HTR-8/SVneo (cell line): ENCODE measurements at places on chromosomes 11 and 22.

DNA sequence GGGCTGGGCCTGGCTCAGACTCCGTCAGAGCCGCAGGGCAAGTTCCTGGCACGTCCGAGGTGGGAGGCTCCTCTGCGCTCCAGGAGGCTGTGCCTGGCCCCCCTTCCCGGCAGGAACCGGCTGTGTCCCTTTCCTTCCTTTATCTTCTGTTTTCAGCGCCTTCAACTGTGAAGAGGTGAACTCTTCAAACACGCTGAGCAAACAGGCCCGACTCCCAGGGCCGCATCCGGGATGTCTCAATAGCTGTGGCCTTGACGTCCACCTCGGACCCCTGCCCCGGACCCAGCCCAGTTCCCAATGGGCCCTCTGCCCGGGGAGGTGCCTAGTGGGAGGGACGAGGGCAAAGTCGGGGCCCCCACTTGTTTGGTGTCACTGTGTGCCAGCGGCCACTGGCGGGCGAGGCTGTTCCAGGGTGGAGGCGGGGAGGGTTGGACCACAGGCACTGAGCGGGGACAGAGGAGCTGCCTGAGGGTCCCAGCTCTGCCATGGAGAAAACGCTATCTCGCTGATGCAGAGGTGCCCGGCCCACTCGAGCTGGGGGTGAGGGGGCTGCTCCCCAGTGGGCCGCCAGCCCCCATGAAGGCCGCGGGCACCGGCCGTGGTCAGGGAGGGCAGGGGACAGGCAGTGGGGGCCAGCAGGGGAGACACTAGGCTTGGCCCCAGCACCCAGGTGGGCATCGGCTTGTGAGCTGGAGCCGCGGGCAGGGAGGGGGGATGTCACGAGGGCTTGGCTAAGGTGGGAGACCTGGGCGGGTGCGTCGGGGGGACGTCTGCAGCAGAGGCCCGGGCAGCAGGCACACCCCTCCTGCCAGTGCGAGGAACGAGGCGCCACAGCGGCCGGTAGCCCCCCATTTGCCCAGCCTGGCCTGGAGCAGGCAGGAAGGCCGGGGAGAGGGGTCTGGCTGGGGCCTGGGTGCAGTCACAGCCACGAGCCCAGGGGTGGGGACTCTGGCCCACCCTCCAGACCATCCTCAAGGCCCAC lies 2.7 kb upstream of the MUC5B start:
- DNase-seq, result no peak

DNA sequence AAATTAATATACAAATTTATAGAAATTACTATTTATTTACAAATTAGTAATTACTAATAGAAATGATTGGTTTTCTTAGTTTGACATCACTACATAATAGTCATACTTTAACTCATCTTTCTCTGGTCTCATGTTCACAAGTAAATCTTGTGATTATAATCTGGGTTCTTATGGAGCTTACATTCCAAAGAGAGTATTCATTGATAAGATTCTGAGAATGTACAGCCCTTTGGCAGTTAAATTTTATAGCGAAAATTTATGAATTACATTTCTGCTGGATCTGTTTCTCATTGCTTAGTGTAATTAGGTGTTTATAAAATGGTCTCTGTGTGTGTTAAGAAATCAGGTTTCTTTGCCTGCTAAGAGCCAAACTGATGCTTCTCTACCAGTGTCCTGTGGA lies 175.2 kb downstream of the TMEM135 start:
- DNase-seq, result peak; percentile 13

DNA sequence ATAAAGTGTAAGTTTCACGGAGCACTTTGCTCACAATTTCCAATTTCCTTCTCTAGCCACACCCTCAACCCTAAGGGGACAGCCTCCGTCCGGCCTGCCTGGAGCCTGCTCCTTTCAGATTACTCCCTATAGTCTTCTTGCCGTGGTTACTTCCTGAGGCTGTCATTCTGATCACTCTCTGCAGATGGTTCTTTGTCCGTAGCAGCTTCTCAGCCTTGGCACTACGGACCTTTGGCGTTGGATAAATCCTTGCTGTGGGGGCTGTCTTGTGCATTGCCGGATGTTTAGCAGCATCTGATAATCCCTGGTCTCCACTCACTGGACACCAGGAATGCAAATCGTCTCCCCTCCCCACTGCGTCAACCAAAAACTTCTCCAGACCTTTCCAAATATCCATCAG lies 447.5 kb upstream of the KIRREL3 start:
- no peak for DNase-seq

- no peak for DNase-seq
These were observed 334.8 kb downstream of the GUCY1A2 start for GRCh38 chr11:106683435-106683834.

GRCh38 chr11:111001081-111001430 lies 244.5 kb upstream of the POU2AF2 start:
- no peak for DNase-seq

GRCh38 chr11:772429-773390 lies 4.6 kb downstream of the GATD1 start:
- no peak for DNase-seq

GRCh38 chr11:71370020-71370747 lies 78.0 kb downstream of the DHCR7 start:
- DNase-seq, result no peak

DNA sequence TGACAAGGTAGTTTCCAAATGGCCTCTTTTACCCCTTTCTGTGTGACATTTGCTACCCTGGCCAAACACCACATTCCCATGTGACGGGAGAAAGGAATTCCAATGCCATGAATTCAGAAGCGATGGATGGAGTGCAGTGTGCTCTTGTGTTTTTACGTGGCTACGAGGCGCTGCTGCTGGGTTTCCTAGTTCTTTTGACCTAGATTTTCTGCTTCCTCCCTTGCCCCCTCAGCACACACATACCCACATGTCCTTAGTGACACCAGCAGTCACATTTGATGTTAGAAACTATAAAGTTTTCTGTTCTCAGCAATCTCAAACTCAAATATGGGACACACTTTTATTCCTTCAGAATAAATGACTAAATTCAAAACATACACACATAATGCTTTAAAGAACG lies 7.8 kb upstream of the TMA7B start:
- no peak for DNase-seq

DNA sequence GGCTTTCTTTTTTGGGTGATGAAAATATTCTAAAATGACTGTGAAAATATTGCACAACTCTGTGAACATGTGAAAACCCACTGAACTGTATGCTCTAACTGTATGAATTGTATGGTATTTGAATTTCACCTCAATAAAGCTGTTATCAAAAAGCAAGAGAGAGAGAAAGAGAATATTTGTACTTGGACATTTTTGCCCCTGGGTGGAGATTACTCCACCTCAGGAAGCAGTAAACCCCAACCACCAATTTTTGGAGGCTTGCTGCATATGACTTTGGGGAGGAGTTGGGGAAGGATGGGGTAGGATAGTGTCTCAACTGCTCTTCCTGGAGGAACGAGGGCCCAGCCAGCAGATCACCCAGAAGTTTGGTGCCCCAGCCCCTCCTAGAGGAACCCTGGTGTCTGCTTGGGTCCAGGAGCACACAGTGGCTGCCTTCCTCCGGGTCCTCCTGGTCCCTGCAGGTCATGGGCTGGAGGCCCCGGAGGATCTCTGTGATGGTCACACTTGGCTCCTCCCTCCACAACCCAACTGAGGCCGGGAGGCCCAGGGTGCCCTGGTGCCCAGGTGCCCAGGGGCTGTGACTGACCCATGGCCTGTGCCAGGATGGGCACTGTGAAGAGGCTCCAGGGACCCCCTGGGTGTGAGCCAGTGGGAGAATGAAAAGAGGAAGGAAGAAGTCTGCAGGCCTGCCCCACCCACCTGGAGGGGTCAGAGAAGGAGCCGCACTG lies 15.3 kb upstream of the PICK1 start:
- DNase-seq, result no peak

DNA sequence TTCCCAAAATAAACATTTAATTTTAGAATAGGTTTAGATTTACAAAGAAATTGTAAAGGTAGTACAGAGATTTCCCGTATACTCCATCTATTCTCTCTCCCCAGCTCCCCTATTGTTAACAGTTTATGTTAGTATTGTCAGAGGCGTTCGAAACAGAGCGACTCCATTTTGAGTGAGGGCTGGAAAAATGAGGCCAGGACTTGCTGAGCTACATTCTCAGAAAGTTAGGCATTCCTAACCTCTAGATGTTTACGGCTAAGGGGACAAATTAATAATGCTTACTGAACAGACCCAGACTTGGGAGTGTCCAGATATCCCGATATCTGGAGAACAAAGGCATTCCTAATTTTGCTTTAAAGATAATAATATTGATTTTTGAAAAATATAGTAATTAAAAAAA lies 12.4 kb upstream of the NUP160 start:
- DNase-seq, result no peak

DNA sequence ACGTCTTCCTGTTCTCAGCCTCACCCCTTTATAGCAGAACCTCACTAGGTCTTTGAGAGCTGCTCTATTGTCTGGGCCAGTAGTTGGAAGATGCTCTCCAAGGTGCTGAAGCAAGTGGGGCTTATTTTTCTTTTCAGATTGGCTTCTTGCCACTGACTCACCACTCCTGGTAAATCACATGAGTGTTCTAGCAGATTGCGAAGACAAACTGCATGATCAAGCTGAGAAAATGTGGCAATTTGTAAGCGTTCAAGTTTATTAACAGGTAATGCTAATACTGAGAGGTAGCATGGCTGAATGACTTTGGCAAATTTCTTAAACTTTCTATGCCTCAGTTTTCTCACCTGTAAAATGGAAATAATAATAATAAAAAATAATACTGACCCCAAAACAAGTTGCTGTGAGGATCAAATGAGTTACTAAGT lies 59.2 kb downstream of the CACNG2 start:
- peak; percentile 32 for DNase-seq

- DNase-seq, result peak; percentile 63
These were observed 19.9 kb downstream of the CARS1 start for GRCh38 chr11:3037040-3037944.

DNA sequence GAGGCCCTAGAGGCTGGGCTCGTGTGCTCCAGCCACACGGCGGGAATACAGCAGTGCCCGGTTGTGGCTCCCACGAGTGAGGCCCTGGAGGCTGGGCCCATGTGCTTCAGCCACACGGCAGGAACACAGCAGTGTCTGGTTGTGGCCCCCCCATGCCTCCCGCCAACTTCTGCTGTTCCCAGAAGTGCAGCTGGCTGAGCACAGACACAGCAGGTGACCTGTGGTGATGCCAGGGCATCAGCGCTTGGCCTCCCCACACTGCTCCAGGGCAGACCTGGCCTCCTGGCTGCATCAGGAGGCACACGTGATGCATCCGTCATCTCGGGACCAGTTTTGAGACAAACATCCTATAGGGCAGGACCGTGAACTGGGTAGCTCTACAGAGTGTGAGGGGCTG lies 110.3 kb downstream of the KCNQ1OT1 start:
- DNase-seq, result no peak

- DNase-seq, result no peak
These were observed 432 bp downstream of the TNKS1BP1 start for GRCh38 chr11:57324154-57324885.

- peak; percentile 69 for DNase-seq
These were observed 1.4 kb upstream of the GGA1 start for GRCh38 chr22:37607010-37607934.

DNA sequence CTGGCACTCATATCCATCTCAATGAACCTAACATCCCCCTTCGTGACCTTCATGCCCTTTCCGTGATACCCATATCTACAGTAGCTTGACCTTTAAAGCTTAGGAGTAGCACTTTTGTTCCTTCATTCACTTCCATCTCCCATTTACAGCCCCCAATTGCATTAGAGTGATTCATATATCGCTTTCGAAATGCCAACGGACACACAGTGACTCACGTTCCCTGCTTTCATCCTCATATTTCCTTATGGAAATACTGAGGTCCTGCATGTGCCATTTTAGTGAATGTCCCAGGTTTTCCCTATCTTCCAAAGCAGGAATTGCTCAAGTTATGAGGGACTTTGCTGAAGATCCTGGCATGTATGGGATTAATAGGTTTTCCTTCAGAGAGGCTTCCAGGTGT lies 44.3 kb upstream of the CEP126 start:
- peak; percentile 59 for DNase-seq

DNA sequence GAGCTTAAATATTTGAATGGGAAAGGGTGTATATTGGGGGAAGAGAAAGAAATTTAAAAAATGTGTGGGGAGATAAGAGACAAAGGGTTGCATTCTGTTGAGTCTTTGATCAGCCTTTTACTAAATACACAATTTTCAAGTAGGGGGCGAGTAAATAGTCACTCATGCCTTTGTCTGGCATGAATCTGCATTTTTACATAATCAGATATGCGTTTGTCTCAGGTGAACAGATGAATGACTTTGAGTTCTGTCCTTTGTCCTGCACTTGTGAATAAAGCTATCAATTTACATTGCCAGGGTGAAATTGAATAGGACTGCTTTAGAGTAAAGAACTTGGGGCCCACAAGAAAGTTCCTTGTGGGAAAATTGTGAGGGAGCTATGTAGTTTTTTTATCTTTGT lies 523.6 kb upstream of the LUZP2 start:
- no peak for DNase-seq

DNA sequence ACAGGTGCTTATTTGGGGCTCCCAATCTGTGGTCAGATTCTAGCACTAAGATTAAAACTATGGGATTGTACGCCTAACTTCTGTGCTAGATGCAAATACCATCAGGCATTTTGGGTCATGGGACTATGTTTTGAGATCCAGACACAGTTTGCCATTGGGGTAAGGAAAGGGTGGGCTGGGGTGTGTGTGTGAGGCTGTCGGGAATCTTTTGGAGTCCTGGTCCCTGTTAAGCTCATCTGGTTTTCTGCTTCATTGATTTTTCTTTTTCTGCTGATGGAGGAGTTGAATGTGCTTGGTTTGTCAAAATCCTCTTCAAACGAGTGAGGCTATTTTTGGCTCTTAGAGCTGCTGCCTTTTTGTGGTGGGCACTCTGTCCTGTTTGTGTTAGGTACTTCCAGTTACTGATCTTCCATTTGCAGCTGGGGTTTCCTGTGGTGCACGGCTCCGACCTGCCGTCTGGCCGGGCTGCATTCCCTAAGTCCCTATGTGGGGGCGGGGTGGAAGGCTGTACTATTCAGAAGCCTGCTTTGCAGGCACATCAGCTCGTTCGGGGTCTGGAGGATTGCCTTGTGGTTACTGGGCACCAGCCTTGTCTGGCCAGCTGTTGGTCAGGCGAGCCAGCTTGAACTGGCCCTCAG lies 2.9 kb downstream of the BCR start:
- no peak for DNase-seq

DNA sequence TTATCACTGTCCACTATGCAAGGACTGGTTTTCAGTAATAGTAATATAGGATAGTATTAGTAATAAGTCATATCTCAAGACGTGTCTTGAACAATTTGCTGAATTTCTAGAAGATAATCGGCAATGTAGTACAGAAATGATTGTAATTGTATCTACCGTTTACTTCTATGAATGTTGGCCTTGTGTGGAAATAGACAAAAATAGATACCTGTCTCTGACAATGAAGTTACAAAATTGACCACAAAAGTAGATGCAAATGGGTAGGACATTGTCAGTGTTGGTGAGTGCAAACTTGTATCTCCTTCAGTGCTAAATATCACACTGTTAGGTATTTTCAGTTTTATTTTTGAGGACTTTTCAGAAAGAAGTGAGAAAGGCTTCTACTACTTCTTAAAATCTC lies 43.1 kb downstream of the SVIP start:
- no peak for DNase-seq
